NCI-H146 (cell line): ENCODE measurements at places on chromosomes 3 and 15.

DNA sequence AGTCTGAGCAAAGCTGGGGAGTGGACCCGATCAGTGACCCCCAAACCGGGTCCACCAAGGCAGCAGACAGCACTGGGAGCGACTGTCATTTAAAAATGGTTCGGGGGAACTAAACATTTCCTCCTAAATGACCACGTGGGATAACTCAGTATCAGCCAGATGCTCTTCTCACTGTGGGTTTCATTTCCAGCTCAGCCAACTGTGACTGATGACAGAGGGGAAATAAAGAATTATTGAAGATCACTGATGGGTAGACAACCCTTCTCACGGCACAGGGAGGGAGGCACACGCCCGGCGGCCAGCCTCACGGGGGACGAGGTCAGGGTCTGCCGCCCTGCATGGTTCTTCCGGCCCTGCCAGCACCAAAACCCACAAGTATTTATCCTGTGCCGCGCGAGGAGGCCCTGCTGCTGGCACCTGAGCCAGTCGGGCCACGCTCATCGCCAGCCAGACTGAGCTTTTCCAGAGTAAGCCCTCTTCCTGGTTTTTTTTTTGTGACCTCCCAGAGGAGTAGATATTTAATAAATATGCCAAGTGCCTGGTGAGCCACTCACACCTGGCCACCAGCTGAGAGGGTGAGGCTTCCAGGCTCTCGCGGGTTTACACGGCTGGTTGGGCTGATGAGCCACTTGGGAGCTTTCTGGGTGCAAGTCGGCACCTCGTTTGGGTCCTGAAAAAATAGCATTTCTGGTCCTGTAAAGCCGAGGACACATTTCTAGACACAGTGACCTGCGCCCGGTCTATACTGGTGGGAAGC is 6.2 kb downstream of the MELTF start:
- no peak for DNase-seq

- DNase-seq = no peak
Observed at GRCh38 chr15:71585159-71585558, 225.2 kb upstream of the NR2E3 start.

DNA sequence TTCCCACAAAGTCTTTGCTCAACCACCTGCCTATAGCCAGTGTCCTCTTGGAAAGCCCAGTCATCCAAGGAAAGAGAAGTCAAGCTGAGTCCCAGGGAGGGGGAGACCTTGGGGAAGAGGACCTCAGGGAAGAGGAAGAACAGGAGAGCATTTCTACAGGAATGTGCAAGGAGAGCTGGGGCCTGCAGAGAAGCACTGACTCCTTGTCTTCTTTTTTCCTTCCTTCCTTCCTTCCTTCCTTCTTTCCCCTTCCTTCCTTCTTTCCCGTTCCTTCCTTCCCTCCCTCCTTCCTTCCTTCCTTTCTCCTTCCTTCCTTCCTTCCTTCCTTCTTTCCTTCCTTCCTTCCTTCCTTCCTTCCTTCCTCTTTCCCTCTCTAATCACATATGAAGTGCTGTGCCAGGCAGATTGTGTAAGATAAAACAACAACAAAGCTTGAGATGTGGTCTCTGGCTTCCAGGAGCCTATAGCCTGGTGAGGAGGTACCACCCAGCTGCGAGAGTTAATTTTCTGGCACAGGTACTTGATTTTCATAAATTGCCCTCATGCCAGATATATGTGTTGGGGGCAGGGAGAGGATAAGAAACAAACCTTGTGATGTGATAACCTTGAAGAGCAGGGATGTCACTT is 70.0 kb downstream of the NOX5 start:
- no peak for DNase-seq

DNA sequence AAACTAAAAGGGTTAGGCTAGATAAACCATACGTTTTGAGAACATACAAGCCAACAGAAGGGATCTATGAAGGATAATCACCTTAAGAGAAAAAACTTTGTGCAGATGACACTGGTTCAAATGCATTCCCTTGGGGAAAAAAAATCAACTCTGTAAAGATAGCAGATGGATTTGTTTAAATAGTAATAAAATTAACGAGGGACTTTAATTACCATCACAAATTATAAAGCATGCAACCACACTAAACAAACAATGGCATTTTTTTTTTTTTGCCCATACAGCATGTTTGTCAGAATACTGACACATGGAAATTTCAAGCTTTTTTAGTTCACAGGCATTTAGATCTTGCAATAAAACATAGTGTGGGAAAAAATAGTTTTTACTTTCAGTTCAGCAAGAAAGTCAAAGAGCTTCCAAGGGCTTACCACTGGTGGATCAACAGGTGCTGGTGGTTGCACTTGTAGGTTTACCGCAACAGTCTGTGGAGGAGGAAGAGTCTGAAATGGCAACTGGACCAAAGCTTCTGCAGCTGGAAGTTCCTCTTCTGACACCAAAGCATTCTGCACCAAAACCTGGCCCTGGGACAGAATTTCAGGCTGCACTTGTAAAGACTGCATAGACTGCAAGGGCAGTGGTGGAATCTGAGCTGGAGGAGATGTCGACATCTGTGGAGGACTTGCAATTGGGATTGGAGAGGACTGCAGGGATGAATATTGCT is 53.1 kb downstream of the PHC3 start:
- DNase-seq = peak; percentile 55

- DNase-seq = peak; percentile 81
Observed at GRCh38 chr15:70474471-70475406, 288.6 kb downstream of the UACA start.

- peak; percentile 3 for DNase-seq
Observed at GRCh38 chr15:57640930-57641682, 49.4 kb downstream of the MYZAP start.

DNA sequence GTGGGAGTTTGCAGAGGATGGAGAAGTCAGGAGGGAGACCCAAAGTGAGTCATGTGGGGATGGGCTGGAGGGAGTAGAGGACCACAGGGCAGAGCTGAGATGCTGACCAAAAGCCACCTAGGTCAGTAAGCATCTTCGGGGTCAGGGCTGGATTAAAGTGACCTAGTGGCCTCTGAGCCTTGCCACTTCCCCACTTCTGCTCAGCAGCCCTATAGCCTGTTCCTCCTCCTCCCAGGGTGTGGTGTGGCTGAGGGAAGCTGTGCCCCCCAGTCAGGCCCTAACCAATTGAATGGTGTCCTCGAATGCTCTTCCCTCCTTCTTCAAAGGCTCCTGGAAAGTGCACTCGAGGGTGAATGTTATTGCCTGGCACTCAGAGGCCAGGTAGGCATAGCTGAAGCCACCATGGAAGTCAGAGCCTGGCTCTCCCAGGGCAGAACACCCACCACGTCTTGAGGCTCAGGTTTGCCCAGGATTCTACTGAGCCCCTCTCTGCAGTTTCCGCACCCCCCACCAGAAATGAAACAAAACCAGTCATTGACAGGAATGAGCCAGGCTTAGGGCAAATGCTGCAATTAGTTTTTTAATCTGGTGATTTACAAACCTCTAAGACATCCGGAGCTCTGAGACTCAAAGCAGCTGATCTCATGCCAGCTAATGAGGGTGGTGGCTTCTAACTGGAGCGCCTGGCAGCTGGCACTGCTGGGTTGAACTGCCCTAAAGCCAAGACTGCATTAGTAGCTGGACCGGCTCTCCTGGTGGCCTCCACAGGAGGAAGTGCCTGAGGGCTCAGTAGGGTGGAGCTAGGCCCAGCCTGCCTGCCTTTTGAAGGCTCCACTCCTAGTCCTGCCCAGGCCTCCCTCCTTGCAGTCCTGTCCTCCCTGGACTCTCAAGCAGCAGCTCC is 26.0 kb upstream of the VIPR1 start:
- DNase-seq = peak; percentile 33

GRCh38 chr15:45471151-45471550 is 51.4 kb downstream of the SLC30A4 start:
- no peak for DNase-seq

- no peak for DNase-seq
Observed at GRCh38 chr3:58867621-58868020, 182.2 kb downstream of the CFAP20DC start.

DNA sequence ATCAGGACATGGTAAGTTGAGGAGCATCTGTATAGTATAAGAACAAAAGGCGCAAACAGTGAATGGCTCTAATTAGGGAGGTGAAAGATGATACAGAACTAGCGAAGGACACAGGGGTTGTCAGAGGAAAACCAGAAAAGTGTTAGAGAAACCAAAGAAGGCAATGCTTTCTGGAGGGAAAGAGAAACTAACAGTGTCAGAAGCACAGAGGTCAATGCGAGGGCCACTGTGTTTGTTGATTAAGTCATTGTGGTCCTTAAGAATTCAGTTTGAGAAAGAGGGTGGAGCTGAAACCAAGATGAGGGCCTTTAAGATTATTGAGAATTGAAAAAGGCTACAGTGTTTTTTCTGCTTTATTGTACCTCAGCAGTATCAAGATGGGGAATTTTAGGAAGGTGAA is 28.8 kb downstream of the ATG7 start:
- no peak for DNase-seq

DNA sequence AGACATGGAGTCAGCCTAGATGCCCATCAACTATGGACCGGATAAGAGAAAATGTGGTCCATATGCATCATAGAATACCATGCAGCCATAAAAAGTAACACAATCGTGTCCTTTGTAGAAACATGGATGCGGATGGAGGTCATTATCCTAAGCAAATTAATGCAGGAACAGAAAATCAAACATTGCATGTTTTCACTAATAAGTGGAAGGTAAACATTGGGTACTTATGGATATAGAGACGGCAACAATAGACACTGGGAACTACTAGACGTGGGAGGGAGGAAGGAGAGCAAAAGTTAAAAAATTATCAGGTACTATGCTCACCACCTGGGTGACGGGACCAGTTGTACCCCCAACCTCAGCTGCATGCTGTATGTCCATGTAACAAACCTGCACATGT is 2.5 kb downstream of the PLD1 start:
- peak; percentile 21 for DNase-seq

DNA sequence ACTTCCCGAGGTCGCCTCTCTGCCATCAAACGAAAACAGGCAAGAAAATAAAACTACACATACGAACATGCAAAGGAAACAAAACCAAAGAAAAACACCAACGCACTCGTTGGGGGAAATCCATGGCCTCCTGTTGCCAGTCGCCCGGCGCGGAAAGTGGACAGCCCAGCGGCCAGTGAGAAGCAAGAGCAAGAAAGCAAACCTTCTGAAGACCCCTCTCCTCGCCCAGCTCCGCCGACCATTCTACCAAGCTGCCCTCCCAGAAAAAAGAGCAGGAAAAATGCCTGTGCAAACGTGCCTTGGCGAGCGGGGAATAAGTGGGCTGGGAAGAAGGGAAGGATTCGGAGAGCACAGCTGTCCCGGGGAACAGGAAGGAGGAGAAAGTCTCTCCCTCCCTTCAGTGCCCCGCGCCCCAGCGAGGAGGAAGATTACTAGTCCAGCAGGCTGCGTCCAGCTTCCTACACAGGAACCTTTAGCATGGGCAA is 802 bp upstream of the NECTIN3 start:
- peak; percentile 86 for DNase-seq

GRCh38 chr15:33988384-33988783 is 20.1 kb downstream of the CHRM5 start:
- peak; percentile 20 for DNase-seq

GRCh38 chr15:40914486-40914885 is 14.7 kb upstream of the DLL4 start:
- no peak for DNase-seq

- DNase-seq = no peak
Observed at GRCh38 chr3:186001842-186002241, 64.0 kb upstream of the TRA2B start.

GRCh38 chr15:76195506-76196268 is 115.6 kb downstream of the ETFA start:
- DNase-seq = no peak

DNA sequence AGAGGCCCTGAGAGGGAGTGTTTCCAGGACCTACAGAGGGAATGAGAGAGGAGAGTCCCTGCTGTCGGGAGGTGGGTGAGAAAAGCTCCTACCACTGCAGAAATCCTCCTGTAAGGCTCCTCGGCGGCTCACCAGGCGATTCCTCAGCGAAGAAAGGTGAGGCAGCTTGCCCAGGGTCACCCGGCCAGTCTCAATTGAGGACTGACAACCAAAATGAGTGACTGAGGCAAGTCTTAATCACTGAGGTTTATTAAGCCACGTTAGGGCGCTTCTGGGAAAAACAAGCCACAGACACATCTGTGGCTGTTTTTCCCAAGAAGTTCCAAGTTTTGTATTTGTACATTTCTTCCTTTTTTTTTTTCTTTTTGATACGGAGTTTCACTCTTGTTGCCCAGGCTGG is 48.5 kb downstream of the ZDHHC19 start:
- no peak for DNase-seq

DNA sequence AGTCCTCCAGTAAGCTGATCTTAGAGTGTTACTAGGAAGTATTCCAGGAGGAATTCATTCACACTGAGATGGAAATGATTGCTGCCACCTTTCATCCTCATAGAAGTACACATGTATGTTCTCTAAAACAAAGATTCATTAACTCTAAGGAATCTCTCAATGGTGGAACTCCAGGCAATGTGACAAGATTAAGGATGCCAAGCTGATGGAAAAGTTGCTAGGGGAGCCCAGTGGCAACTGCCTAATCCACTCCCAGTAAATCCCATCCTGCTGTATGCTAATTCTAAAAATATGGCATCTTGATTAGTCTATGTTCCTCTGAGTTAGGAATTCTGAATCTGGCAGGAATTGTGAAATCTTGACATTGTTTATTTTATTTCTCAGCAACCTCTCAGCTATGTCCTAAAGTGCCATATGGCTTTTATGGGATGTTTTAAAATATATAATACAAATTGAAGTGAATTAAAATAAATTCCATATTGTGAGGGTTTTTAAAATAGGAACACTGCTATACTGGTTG is 210.0 kb upstream of the TRIM42 start:
- no peak for DNase-seq

DNA sequence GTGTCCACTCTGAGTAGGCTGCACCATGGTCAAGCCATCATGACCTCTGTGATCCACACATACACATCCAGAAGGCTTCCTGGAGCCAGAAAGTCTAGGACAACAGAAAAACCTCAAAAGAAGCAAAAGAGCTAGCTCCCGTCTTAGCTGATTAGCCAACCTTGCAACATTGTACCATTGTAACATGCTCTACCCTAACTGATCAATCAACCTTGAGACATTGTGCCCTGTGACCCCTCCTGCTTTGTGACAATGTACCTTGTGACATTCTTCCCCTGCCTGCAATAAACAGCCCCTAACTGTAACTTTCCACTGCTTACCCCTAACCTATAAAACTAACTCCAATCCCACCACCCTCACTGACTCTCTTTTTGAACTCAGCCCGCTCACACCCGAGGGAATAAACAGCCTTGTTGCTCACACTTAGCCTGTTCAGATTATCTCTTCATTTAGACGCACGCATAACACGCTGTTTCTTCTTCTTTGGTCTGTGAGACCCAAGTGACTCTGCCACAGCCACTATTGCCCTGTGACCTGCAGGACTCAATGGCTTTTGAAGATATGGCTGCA is 1104.6 kb downstream of the OTOL1 start:
- DNase-seq = no peak

DNA sequence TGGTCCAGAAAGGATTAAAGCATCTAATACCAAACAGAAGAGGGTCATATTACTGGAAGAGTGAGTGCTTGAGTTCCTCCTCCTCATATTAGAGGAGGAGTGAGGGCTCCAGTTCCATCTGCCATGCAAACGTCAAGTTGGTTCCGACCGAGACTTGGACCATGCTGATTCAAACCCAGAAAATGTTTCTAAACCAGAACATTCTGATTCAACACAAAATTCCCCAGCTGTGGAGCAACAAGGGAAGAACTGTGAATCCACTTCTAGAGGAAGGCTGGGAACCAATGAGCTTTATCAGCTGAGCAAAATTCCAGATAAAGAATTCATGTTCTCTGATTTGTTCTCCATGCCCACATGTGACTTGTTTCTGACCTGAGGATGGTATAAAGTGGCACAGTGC is 135.6 kb upstream of the WNT5A start:
- no peak for DNase-seq

GRCh38 chr3:11570251-11570650 is 73.5 kb downstream of the VGLL4 start:
- no peak for DNase-seq

GRCh38 chr3:66312039-66312438 is 91.2 kb downstream of the SLC25A26 start:
- DNase-seq = no peak
